Stimulated activated CD4-positive, alpha-beta T cell treated with anti-CD3 and anti-CD28 coated beads, Interleukin-2, amount 100 ng/mL, for 24 hours (primary cell): ENCODE measurements at places on chromosomes 12 and 14.

DNA sequence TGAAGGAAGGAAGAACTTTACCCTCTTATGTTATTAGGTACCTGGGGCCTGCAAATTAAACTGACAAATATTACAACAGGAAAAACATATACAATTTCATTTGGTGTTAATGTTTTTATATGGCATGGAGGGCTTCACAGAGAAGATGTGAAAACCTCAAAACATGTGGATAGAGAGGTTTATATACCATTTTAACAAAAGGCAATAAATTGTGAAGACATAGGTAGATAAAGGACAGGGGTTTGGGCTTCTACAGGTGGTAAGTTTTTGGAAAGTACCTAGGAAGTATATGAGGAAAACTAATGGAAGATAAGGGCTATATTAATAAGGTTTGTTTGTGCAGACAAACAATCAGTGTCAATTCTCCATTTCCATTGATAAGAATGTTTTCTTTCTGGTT lies 95.1 kb upstream of the ATF7IP start:
- DNase-seq = no peak

GRCh38 chr12:28998662-28999120 lies 150.4 kb upstream of the FAR2 start:
- no peak for DNase-seq

DNA sequence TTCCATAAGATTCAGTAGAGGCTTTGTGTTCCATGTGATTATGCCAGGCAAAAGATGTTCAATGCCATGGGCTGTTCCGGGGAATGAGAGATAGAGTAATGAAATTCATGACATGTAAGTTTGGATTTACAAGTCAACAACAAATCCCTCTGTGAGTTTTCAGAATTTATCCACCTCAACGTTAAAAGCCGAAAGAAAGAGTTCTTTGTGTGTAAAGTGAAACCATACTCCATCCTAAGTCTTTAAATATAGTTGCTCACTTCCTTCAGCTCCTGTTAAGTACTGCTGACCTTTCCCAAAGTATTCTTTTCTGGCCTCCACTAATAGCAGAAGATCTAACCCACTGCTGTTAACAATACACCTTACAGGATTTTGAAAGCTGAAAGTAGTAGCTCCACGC lies 190.0 kb downstream of the TMX1 start:
- DNase-seq = no peak

- no peak for DNase-seq
Observed at GRCh38 chr14:55160989-55161388, 30.4 kb downstream of the DLGAP5 start.

DNA sequence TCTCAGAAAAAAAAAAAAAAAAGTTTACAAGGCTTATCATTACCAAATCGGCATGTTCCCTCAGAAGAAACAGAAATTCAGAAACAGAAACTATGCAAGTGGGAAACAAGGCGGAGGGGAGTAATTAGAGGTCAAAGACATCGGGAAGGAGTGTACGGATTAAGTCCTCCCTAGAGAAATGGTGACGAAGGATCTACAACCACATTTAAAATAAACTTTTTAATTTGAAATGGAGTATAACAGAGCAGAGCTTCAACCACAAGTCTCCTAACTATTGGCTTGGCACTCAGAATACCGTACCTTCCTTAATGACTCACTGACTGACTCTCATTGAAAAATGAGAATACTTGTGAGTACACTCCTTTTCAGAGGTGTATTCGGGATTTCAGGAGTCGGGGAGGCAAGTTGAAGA lies 908 bp downstream of the ENTPD5 start:
- no peak for DNase-seq

- DNase-seq = no peak
Observed at GRCh38 chr12:42587601-42588523, 1.7 kb downstream of the PRICKLE1 start.

DNA sequence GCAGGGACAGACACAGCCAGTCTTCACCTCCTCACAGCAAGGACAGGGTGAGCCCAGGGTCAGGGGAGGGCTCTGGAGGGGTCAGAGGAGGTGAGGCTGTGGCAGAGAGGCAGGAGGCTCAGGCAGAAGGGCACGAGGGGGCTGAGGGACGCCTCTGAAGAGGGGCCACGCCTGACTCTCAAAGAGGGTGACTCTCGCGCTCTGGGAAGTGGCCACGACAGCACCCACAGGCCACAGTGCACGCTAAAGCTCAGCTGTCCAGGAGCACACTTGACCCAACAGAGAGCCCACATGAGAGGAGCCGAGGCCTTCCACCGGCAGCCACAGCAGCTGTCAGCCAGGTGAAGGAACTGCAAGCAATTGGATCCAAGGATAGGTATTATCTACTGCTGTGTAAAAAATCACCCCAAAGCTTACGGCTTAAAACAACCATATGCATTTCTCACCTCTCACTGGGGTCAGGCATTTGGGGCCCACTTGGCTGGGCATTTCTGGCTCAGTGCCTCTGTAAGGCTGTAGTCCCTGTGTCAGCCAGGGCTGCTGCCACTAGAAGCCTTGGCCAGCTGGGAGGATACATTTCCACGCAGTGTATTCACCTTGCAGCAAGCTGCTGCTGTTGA lies 27.8 kb downstream of the SLC6A12 start:
- DNase-seq = no peak

GRCh38 chr14:32312010-32312331 lies 17.1 kb upstream of the AKAP6 start:
- DNase-seq = no peak

DNA sequence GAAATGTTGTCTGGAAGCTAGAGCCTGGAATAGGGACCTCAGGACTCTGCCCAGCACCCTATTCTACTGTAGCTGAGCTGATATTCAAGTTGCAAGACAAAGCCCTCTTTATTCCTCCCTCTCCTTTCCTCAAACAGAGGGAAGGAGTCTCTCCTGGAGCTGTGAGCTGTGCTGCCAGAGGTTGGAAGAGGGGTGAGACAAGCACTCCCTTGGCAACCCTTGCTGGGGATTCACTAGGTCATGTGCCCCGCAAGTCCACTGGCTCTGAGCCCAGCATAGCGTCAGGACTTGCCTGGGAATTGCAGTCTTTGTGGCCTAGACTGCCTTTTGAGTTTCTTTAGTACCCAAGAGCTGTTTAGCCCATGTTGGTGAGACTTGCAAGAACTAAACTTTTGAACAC lies 11.4 kb upstream of the ASCL1 start:
- no peak for DNase-seq

DNA sequence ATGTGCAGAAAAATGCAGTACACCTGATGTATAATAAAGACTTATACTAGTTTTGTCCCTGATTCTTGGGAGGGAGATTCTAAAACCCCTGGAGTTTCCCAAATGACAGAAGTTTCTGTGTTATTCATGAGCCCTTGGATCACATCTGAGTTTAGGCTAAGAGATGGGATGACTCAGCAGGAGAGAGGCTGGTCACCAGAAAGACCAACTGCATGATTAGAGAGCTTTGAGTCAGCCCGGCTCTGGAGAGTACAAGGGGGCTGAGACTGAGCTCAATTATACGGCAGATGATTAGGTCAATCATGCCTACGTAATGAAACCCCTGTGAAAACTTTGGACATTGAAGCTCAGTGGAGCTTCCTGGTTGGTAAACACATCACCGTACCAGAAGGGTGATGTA lies 174.2 kb downstream of the SSPN start:
- no peak for DNase-seq

DNA sequence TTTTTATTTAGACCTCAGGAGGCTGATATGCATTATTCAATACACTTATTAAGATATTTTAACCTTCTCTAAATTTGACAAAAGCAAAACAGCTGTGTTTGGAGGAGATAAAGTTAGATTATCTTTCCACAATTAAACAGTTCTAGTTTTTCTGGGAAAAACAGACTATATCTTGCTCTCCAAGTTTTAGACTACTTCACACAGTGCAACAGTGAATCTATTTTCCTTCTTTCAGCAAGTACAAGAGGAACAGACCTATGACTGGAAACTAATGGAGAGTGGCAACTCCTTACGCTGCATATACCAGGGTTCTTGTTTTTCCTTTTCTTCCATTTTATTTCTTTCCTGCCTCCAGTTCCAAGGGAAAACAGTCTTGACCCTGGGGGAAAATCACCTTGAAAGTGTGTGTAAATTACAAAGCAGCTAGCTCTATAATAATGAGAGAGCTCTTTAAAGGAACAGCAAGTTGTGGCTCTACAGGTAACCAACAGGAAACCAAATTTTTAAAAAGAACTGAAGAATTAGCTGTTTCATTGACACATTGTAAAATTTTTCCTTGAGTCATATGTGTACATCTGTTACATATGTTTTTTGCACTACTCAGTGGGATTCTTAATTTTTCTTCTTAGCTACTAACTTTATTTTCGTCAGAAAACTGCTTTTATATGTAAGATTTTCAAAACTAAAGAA lies 27.4 kb downstream of the DNM1L start:
- DNase-seq = no peak

GRCh38 chr12:96327889-96328288 lies 72.3 kb downstream of the CDK17 start:
- DNase-seq = no peak

- DNase-seq = no peak
Observed at GRCh38 chr12:91094032-91094662, 17.1 kb downstream of the LUM start.

- no peak for DNase-seq
Observed at GRCh38 chr14:39369029-39369428, 63.2 kb downstream of the FBXO33 start.

DNA sequence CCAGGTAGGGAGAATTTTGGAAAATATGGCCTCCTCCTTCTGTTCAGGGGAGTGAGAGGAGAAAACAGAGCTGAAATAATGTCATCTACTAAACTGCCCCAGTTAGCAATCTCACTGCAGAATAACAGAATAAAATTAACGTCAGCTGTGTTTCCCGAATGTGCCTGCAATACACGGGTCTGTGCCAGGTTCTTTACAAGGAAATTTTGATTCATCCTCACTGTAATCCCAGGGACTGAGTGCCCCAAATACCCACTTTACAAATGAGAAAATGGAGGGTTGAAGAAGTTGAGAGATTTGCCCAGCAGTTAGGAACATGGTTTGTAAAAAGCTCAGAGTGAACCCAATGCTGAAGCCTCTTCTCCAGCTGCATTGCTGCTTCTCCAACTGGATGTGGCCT lies 21.3 kb upstream of the SERPINA6 start:
- DNase-seq = no peak
